ENCODE measurements at places on chromosomes 7 and 10.

DNA sequence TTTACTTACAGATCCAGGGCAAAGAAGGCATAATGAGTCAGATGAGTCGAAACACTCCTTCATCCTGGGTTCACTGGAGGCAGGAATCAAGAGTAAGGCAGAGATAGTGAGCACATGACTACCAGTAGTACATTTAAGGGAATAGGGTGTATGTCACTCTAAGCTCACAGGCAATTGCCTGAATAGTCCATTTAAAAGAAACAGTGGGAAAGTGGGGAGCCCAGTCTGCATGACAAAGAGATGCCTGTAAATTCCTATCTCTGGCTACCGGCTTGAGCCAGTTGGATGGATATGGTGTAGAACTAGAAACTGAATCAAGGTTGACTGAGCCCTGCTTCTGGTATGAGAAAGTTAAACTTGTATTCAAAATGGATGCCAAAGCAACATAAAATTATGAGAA is 861.5 kb upstream of the ZWINT start:
- DNase-seq, result no peak

GRCh38 chr7:131013716-131014115 is 279.7 kb upstream of the KLF14 start:
- no peak for DNase-seq

- no peak for DNase-seq
Observed at GRCh38 chr7:111900283-111900682, 305.9 kb downstream of the DOCK4 start.

- no peak for DNase-seq
Observed at GRCh38 chr7:112540839-112541577, 60.2 kb downstream of the LSMEM1 start.

- DNase-seq, result no peak
Observed at GRCh38 chr10:58414270-58415041, 29.2 kb downstream of the TFAM start.
